ENCODE measurements at places on chromosomes 1 and 21.

- DNase-seq, result no peak
Measured at GRCh38 chr1:229075217-229075616, 195.7 kb upstream of the RAB4A start.

GRCh38 chr21:24514081-24514733 is 1093.1 kb downstream of the MRPL39 start:
- DNase-seq, result no peak

GRCh38 chr1:10734962-10735544 is 61.4 kb downstream of the CASZ1 start:
- no peak for DNase-seq

- no peak for DNase-seq
Measured at GRCh38 chr1:232259333-232259732, 370.6 kb downstream of the SIPA1L2 start.

- DNase-seq, result peak; percentile 58
Measured at GRCh38 chr1:118563981-118564951, 379.2 kb upstream of the SPAG17 start.

GRCh38 chr1:23470282-23471070 is 13.5 kb downstream of the ASAP3 start:
- peak; percentile 79 for DNase-seq

- DNase-seq, result no peak
Measured at GRCh38 chr1:65311760-65312159, 2.4 kb downstream of the DNAJC6 start.

GRCh38 chr1:1470626-1471388 is 758 bp upstream of the ATAD3B start:
- DNase-seq, result no peak

GRCh38 chr1:7326366-7326765 is 444.7 kb upstream of the VAMP3 start:
- DNase-seq, result no peak

- peak; percentile 86 for DNase-seq
Measured at GRCh38 chr1:54581621-54582035, 33.6 kb downstream of the ACOT11 start.

DNA sequence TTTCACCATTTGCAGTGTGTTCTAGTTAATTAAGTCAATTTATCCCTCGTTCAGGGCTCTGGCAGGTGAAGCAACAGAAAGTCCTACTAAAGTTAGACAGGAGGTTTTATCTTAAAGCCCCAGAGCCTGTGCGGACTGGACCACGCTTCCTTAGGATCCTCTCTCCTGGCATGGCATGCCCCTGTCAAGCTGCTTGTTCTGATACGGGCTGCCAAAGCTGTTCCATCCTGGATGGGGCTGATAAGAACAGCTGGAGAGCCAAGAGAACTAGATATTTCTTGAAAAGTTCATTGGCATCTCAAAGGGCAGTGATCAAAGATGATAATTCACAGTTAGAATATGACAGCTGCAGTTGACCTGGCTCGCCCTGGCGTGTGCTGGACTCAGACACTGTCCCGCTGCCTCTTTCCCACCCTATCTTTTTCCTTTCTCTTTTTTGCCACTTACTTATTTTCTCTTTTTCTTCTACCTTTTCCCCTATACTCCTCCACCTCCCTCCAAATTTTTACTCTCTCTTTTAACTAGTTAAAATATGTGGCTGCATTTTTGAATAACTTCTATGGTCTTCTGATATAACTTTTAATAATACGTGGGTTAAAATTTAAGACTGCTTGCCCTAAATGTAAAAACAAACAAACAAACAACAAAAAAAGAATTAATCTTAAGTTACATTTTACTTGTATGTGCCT is 96.7 kb downstream of the ABCA4 start:
- no peak for DNase-seq

GRCh38 chr1:58809325-58810010 is 25.6 kb upstream of the JUN start:
- DNase-seq, result no peak

DNA sequence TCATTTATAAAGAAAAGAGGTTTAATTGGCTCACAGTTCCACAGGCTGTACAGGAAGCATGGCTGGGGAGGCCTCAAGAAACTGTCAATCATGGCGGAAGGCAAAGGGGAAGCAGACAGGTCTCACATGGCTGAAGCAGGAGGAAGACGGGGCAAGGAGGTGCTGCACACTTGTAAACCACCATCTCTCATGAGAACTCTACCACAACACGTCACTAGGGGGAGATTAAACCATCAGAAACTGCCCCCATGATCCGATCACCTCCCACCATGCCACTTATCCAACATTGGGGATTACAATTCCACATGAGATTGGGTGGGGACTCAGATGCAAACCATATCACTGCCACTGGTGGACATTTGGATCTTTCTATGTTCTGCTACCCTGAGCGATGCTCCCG is 351.4 kb downstream of the NPHP4 start:
- DNase-seq, result no peak

DNA sequence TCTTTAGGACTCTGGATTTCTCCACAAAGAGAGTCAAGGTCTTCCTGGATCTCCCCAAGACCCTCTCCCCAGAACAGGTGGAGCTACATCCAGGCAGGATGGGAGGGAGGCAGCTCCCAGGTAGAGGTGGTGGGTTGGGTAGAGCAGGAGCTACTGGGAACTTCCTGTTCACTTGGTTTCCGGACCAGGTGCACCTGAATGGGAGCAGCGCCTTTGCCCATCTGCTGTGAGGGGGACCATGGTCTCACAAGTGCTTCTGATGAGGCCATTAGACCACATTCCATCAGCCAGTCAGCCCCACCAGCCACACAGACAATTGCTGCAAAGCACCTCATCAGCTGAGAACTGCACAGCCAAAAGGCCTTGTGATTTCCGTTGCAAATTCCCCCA is 188.8 kb downstream of the MATN1 start:
- DNase-seq, result no peak

GRCh38 chr1:64880449-64880848 is 85.9 kb downstream of the JAK1 start:
- no peak for DNase-seq

- DNase-seq, result no peak
Measured at GRCh38 chr1:58735586-58735985, 35.7 kb upstream of the MYSM1 start.

DNA sequence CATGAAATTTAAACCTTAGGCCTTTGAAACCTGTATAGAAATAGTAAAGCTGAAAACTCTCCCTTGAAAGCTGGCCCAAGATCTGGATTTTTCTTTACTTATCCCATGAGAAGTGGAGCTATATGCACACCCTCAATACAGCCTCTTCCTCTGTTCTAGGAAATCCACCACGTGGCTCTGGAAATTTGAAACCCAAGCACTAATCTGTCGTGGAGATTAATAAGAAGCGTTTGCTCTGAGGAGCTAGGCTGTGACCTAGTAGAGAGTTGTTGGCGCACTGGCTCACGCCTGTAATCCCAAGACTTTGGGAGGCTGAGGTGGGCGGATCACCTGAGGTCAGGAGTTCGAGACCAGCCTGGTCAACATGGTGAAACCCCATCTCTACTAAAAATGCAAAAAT is 291.3 kb upstream of the PLXNA2 start:
- no peak for DNase-seq

Measured in right forelimb (tissue), 1 donor.